A549 treated with ZK216348 at 1 μM for 4 hours (cell line): ENCODE measurements at places on chromosomes 16 and 17. TPM values are rescaled to one million over a fixed set of nuclear protein-coding genes. Genes with fewer than 3 reads are reported as not detected.

CUEDC1 gene
- total RNA-seq = 37.9 to 62.6 TPM (median 52.5 TPM) in 5 replicates

KCNH6 gene
- not detected in 5 replicates for total RNA-seq

NF1 gene
- total RNA-seq = 14.0 to 22.1 TPM (median 19.5 TPM) in 5 replicates

ACSM2A gene
- not detected in 5 replicates for total RNA-seq

TBC1D3L gene
- total RNA-seq = 8.1 to 16.1 TPM (median 12.7 TPM) in 5 replicates

KRT33A gene
- total RNA-seq = not detected in 5 replicates

CDK3 gene
- total RNA-seq = 3.6 to 5.9 TPM (median 5.2 TPM) in 5 replicates

CCL13 gene
- total RNA-seq = not detected in 5 replicates
